Stimulated activated CD8-positive, alpha-beta memory T cell treated with anti-CD3 and anti-CD28 coated beads, Interleukin-4, amount 100 ng/mL, for 1 hour (primary cell): ENCODE measurements at places on chromosomes 2 and 18.

GRCh38 chr2:176125772-176126054 is 3.2 kb downstream of the HOXD9 start:
- no peak for DNase-seq

DNA sequence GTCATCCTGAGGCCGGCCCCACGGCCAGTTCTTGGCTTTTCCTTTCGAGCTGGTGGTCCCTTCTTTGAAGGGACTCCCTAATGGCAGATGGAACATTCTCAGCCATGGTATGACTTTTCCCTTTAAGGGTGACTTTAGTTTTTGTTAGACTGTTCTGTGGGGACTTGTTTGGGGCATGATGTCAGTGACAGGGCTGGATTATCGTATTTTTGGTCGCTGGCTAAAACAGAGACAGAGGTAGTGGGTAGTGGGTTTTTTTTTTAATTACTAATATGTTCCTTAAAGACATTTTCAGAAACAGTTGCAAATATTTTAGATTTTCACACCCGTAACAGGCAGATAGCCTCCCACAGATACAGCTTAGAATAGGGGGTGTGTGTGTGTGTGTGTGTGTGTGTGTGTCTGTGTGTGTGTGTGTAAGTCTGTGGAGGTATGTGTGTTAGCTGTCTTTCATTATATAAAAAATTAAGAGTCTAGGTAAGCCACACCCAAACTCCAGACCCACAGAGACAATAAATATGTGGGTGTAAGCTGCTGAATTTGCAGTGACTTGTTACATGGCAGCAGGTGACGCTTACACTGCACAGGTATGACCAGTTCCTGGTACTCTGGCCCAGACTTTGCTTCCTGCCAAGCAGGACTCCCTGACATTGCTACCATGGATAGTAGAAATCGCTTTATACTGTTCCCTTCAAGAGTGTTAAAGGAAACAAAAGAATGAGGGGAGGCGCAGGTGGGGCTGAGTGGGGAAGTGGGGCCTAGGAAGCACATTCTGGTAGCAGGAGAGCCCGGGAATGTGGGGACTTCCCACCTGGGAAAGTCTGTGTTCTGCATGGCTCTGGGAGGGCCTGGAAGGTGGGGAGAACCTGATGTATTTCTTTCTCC is 20.9 kb downstream of the NCK2 start:
- DNase-seq, result no peak

GRCh38 chr2:177604271-177605065 is 211.9 kb downstream of the AGPS start:
- no peak for DNase-seq

- DNase-seq, result peak; percentile 47
These were observed 1.3 kb downstream of the BCL2 start for GRCh38 chr18:63317982-63318888.

GRCh38 chr2:145273840-145274239 is 753.9 kb upstream of the ZEB2 start:
- DNase-seq, result no peak

DNA sequence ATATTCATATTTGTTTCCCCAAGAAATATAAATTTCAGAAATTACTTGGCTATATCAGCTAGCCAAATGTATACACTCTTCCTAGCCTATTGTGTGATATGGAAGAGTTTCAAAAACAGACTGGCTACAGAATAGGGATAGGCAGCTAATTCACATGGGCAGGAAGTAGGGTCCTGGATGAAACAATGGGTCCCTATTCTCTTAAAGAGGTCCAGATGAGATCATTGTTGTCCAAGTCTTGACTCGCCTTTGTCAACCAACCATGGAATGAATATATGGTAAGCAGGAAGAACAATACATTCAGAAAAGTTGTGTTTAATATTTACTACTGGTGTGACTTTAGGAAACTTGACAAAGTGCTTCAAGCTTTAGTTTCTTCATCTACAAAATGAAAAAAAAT is 319.9 kb downstream of the NBAS start:
- no peak for DNase-seq

DNA sequence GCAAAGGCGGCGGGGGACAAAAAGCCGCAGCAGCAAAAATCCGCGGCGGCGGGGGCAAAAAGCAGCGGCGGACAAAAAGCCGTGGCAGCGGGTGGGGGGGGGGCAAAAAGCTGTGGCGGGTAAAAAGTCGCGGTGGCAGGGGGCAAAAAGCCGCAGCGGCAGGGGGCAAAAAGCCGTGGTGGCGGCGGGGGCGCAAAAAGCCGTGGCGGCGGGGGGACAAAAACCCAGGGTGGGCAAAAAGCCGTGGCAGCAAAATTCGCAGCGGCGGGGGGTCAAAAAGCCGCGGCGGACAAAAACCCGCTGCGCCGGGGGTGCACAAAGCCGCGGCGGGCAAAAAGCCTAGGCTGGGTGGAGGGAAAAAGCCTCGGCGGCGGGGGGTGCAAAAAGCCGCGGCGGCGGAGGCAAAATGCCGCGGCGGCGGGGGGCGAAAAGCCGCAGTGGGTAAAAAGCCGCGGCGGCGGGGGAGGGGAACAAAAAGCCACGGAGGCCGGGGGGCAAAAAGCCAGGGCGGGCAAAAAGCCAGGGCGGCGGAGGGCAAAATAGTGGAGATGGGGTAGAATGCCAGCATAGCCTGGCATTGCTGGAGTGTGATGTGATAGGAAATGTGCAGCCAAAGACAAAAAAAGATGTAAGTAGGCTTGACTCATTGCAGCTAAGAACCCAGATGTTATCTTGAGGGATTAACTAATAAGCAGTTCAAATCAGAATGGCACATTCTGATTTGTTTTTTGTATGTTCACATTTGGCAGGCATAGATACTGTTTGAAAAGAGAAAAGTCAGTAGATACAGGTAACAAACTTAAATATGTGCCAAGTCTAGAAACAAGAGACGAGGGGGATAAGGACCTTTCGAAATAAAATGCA is 1076.3 kb downstream of the RPIA start:
- no peak for DNase-seq

GRCh38 chr2:45404807-45405297 is 206.2 kb downstream of the SRBD1 start:
- no peak for DNase-seq

GRCh38 chr2:227010433-227010832 is 153.6 kb downstream of the COL4A4 start:
- no peak for DNase-seq

- no peak for DNase-seq
These were observed 15.5 kb downstream of the SLC25A12 start for GRCh38 chr2:171878481-171878993.

DNA sequence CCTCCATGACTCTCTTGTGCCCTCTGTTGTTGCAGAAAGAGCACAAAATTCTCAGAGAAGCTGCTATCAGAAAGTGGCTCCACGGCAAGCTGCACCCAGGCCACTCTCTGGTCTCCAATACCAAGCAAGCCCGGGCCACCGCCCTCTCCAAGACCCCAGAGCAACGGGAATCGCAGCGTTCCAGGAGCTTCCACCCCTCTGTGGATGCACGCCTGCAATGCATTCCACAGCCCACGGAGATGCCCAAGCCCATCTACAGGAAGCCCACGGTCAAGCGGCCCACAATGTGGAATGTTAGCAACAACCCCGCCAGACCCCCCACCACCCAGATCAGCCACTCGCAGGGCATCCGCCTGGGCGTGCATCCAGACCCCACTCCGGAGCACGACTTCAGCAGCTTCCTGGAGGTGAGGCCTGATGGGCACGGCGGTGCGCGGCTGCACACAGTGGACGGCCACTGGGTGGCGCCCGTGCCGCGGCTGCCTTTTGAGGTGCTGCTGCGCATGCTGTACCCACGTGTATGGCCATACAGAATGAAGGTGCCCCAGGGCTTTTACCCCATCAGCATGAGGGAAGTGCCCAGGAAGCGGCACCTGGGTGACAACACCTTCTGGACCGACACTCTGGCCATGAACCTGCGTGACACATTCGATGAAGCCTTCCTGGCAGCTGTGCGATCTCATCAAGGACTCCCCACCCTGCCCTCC is 6.3 kb downstream of the ANKRD53 start:
- DNase-seq, result peak; percentile 63

DNA sequence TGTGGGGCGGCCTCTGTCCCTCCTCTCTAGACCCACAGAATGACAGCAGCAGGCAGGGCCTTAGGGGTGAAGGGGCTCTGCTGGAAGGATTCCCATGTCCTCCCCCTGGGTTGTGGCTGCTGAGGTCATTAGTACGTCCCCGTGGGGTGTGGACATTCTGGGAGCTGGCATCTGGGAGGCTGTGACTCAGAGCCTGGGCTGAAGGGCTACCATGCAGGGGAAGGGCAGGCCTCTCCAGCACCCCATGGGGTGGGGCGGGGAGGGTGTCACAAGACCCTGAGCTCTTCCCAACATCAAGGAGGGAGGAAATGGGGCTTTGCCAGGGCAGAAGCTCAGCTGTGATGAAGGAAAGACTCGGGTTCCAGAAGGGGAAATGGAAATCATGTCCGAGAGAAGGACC is 105.8 kb upstream of the SMAD2 start:
- DNase-seq, result no peak

GRCh38 chr2:96484091-96484490 is 21.1 kb downstream of the NEURL3 start:
- no peak for DNase-seq

DNA sequence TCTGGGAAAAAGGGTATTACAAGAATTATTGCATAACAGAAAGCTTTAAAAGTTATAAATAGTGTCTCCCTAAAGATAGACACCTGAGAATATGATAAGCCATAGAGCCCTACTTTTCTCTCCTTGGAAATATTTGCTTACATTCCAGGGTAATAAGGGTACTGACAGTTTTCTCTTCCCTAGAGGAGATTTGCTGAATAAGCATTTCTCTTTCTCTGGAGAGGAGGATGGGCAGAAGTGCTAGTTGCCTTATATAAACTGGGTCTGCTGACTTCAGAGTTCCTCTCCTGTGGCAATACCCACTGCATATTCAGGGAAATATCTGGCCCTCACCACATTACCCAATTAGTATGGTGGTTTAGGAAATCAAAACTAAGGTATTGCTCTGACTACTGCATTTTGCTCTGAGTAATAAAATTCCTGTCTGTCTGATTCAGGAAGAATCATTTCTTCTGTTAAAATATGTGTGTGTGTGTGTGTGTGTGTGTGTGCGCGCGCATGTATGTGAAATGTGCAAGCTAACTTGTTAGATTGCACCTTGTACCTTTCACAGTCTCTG is 1391.3 kb downstream of the DSC3 start:
- no peak for DNase-seq

DNA sequence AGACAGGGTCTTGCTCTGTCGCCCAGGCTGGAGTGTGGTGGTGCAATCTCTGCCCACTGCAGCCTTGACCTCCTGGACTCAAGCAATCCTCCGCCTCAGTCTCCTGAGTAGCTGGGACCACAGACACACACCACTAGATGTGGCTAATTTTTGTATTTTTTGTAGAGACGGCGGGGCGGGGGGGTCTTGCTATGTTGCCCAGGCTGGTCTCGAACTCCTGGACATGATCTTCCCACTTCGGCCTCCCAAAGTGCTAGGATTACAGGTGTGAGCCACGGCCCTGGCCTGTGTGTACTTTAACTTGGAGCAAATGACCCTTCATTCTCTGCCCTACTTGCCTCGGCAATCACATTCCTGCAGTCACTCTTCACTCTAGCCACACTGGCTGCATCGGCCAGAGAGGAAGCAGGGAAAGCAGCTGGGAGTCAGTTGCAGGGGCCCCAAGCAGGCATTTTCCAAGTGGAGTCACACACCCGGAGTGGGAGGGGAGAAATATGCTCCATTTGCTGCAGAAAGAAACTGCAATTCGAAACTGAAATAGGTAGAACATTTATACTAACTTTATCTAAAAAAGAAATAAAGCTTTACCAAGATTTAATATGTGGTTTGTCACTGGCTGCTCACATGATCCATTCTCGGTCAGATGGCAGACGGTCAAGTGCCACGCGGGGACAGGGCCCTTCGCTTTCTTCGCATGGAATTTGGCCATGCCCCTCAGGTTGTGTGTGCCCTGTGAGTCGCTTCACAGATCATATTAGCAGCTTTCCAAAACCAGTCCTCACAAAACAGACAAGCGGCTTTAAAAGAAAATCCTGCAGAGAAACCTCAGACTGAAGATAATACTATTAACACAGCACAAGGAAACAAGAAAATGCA is 37.1 kb downstream of the FAM161A start:
- no peak for DNase-seq

GRCh38 chr2:119496682-119497081 is 27.6 kb downstream of the SCTR start:
- DNase-seq, result no peak

- DNase-seq, result no peak
These were observed 154.4 kb upstream of the EPAS1 start for GRCh38 chr2:46142546-46143428.

GRCh38 chr2:24722141-24722790 is 70.9 kb downstream of the PTRHD1 start:
- no peak for DNase-seq

DNA sequence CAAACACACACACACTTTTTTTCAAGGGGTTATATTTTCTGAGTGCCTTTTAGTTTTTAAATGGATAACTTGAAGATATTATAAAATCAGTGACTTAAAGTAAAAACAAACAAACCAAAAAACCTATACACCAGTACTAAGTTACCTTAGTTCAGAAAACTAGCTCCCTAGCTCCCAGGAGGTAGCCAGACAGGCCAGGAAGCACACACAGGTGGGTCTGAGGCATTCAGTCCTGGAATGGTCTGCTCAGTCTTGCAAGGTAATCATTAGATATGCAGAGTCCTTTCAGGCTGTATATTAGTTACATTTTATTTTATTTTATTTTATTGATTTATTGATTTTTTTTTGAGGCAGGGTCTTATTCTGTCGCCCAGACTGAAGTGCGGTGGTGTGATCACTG is 10.7 kb upstream of the DYNC2LI1 start:
- no peak for DNase-seq

GRCh38 chr2:1041012-1041805 is 90.6 kb downstream of the SNTG2 start:
- no peak for DNase-seq

DNA sequence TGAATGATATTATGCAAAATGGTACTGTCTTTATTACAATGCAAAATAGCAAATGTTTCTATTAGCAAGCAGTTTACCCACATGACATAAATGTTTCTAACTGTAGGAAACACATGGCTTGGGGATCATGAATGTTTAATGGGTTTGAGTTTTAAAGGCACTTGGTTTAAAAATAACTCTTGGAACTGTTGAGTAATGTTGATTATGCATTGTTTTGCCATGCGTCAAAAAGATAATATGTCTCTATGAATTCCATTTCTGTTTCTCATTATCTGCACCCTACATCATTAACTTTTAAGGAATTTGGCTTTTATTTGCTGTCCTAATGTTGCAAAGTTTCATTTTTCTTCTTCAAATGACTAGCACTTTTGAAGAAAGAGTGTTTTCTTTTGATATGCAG is 1355.5 kb downstream of the SUCLG1 start:
- no peak for DNase-seq

- no peak for DNase-seq
These were observed 61.0 kb downstream of the CIB4 start for GRCh38 chr2:26580151-26580550.

DNA sequence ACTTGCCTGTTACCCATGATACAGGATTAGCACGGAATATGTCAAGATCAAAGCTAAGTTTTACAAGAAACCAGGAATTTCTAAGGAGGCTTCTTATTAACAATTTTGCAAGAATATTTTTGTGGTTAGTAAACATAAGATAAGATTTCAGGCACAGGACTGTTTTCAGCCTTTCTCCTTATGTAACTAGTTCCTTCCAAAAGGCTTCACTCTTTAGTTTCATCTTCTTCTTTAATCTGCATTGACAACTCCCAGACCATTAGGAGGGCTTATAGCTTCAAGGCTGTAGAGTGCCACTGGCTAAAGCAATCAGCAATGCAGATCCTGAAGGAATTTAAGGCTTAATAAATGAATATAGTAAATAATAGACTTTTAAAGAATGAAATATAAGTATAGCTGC is 29.3 kb downstream of the SLC14A1 start:
- DNase-seq, result no peak
